ENCODE measurements at places on chromosomes 3 and 15. TPM values are rescaled to one million over a fixed set of nuclear protein-coding genes. Genes with fewer than 3 reads are reported as not detected.

DNA sequence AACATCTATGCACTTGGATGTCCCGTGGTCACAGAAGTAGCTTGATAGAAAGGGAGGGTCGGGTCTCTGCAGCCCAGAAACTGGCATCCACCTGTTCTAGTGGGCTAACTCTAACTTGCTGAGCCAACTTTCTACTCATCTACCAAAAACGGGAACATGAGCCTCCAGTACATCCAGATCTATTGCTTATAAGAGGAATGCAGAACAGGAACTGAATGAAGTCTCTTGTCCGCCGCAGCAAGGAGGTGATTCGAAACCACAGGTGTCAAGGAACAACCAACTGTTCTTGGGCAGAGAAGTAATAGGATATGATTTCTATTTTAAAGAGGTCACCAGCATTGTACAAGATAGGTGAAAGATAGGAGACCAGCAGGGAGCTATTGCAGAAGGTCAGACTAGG is 17.9 kb downstream of the TERC start:
- no peak for DNase-seq
- H3K4me1 ChIP-seq, result no peaks in the 10 kb centered on the region
- no peak overlapping the region for H3K4me3 ChIP-seq
- no peaks in the 10 kb centered on the region for H3K36me3 ChIP-seq
- no peak overlapping the region for H3K27ac ChIP-seq
- H3K27me3 ChIP-seq, result peaks cover 6% of the 10 kb centered on the region

DNA sequence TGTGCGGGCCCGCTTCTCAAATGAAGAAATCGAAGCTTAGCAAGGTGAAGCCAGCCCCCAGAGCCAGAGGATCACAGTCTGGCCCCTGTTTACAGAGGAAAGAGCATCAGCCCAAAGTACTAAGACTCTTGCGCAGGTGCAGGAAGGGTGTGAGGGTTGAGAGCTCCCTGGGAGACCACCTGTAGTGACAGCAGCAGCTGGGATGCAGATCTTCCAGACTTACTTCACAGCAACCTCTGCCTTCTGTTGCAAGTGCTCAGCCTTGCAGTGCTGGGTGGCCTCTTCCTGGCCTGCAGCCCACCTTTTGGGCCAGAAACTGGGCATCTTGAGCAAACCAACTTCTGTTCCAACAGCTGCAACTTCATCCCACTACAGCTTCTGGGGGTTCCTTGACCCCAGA is 19.7 kb downstream of the SPATA12 start:
- H3K27ac ChIP-seq, result no peak overlapping the region
- no peaks in the 10 kb centered on the region for H3K36me3 ChIP-seq
- no peaks in the 10 kb centered on the region for H3K27me3 ChIP-seq
- no peak for DNase-seq
- no peaks in the 10 kb centered on the region for H3K4me1 ChIP-seq

DNA sequence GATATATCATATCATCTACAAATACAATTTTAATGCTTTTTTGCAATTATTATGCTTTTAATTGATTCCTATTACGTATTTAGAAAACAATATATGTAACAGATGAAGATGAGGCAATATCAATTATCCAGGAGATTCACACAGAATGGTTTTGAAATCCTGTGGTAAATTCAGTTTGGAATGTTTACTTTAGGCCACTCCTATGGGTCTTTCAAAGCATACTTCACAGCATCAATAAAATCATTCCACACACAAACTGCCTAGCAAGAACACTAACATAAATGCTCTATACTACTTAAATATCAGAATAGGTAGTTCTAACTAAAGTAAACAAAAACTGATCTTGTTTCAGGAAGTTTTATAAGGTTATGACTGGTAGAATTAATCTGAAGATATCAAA is 90.5 kb downstream of the FAM227B start:
- no peaks in the 10 kb centered on the region for H3K4me1 ChIP-seq
- DNase-seq, result no peak
- no peaks in the 10 kb centered on the region for H3K27me3 ChIP-seq
- no peak overlapping the region for H3K27ac ChIP-seq
- H3K4me3 ChIP-seq, result no peak overlapping the region

- H3K4me1 ChIP-seq, result no peaks in the 10 kb centered on the region
- no peak overlapping the region for H3K27ac ChIP-seq
- no peak overlapping the region for H3K4me3 ChIP-seq
- no peaks in the 10 kb centered on the region for H3K27me3 ChIP-seq
Measured at GRCh38 chr3:60294181-60294580, 957.1 kb downstream of the FHIT start.

DNA sequence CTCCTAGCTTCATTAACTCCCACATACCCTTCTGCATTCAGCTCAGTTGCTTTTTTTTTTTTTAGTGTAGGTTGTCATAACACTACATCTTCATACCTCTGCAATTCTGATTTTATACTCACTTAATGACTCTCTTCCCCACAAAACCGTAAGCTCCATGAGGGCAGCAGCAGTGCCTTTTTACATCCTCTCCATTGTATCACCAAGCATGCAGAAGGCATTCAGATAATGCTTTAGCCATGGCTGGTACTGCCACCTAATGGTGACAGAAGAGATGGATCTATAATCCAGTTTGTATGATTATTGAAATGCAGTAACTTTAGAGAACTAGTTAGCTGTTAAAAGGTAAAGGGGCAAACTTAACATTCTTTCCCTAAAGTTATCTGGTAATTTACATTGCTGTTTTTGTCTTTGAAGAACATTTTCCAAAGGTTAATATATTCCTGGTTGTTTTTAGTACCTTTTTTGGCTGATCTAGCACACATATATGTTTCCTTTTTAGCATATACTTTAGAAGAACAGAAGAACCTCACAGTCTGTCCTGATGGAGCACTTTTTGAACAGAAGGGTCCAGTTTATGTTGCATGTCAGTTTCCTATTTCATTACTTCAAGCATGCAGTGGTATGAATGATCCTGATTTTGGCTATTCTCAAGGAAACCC is 36.8 kb downstream of the ATP1B3 start:
- H3K27me3 ChIP-seq, result no peaks in the 10 kb centered on the region
- peak; percentile 58 for DNase-seq
- peaks cover 10% of the 10 kb centered on the region for H3K4me1 ChIP-seq
- no peak overlapping the region for H3K27ac ChIP-seq

DNA sequence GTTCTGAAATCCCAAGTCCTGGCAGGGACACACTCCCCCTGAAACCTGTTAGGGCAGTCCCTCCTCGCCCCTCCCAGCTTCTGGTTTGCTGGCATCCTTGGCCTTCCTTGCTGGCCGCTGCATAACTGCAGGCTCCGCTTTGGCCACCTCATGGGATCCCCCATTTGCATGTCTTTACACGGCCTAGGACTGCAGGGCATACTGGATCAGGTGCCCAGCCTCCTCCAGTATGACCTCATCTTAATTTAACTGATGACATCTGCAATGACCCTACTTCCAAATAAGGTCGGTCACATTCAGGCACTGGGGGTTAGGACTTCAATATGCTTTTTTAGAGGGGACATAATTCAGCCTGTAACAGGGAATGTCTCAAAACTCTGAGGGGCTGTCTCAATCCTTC is 173.3 kb downstream of the RAB11A start:
- DNase-seq, result no peak
- no peak overlapping the region for H3K4me3 ChIP-seq
- H3K27me3 ChIP-seq, result peaks cover 5% of the 10 kb centered on the region
- H3K4me1 ChIP-seq, result peaks cover 15% of the 10 kb centered on the region

DNA sequence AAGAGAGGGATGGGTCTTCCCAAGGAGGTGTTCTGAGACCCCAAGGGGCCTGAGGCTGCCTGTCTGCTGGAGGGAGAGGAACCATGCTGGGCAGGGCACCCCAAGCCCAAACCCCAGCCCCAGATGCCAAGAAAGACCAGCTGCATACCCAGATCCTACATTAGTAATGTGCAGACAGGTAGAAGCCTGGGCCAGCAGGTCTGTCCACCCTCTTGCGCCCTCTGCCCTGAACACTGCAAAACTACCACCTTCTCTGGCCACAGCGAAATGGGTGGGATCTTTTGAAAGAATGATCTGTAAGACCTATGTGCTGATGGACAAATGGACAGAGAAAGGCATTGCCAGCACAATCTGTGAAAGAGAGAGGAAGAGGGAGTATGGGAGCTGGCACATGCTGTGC is 283.2 kb downstream of the EPHB1 start:
- no peak overlapping the region for H3K27ac ChIP-seq
- no peaks in the 10 kb centered on the region for H3K27me3 ChIP-seq
- no peaks in the 10 kb centered on the region for H3K4me1 ChIP-seq
- H3K36me3 ChIP-seq, result no peaks in the 10 kb centered on the region

GRCh38 chr3:112755845-112756613 is 90.6 kb downstream of the CD200R1L start:
- H3K27me3 ChIP-seq, result no peaks in the 10 kb centered on the region
- peaks cover 4% of the 10 kb centered on the region for H3K4me1 ChIP-seq
- no peak overlapping the region for H3K27ac ChIP-seq
- no peak overlapping the region for H3K4me3 ChIP-seq
- H3K36me3 ChIP-seq, result no peaks in the 10 kb centered on the region
- DNase-seq, result no peak

DNA sequence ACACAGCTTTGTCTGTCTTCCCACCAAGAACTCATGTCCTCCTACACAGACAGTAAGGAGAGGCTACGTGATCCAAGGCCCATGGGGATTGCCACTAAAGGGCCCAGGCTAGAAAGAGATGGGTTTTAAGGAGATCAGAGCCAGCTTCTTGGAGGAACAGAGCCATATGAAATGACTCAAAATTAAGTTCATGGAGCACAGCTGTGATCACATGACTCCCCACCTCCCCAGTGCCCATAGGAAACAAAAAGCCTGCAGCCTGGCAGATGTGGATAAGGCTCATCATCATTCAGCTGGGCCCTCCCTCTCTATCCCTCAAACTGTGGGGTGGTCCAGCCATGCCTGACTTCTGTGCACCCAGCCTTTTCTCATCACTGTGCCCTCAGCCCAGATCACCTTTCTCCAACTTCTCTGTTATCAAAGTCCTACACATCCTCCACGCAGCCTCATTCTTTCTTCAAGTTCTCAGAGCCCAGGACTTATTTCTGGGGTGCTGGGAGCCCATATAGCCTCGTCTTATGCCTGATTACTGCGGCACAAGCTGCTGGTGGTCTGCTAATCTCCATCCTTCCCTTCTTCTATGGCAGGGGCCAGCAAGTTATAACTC is 137.6 kb downstream of the SMAD6 start:
- peaks cover 7% of the 10 kb centered on the region for H3K4me1 ChIP-seq
- H3K36me3 ChIP-seq, result peaks cover under 1% of the 10 kb centered on the region
- H3K4me3 ChIP-seq, result no peak overlapping the region
- peak overlapping the region; percentile 97 for H3K27ac ChIP-seq
- no peak for DNase-seq

- no peak for DNase-seq
- no peak overlapping the region for H3K27ac ChIP-seq
Measured at GRCh38 chr3:158419820-158420653, 151.0 kb upstream of the MLF1 start.

DNA sequence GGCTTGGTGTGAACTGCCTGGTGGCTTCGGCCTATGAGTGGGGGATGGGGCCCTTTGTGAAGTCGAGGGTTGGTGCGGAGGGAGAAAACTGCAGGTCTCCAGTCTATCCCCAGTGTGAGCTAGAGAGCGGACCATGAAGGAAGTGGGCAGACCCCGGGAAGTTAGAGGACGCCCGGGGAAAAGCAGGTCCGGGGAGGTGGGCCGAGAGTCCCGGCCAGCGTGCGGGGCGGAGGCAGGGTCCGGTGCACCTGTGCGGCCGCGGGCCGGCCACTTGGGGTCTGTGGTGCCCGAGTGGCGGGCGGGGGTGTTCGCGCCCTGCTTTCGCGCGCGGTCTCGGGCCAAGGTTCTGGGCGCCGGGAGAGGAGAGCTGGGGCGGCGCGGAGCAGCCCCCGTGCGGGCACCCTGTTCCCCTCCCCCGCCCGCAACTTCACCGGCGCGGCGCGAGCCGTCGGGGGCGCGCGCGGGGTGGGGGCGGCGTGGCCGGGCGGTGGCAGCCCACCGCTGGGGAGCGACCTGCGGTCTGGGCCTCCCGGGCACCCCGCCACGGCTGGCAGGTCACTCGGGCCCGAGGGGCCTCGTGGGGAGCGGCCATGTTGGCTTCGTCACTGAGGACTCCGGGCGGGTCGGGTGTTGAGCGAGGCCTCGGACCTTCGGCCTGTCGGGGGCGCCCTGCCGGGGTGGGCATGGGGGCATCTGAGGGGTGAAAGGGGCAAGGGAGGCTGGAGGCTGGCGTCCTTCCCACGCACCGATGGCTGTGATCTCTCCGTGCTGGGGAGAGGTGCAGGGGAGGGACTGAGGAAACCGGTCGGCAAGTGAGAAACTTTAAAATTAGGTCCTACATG is 4.8 kb downstream of the UBE2E1 start:
- H3K4me1 ChIP-seq, result peaks cover 33% of the 10 kb centered on the region
- DNase-seq, result peak; percentile 87
- peak overlapping the region; percentile 79 for H3K27ac ChIP-seq

DNA sequence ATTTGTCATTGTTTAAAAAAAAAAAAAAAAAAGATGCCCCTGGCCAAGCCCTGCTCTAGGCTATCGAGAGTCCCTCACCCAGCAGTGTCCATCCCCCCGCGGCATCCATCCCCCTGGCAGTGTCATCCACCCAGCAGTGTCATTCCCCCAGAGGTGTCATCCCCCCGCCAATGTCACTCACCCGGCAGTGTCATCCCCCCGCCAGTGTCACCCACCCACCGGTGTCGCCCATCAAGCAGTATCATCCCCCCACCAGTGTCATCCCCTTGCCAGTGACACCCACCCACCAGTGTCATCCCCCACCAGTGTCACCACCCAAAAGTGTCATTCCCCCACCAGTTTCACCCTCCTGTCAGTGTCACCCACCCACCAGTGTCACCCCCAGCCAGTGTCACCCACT is 99.3 kb upstream of the PRR20G start:
- H3K4me1 ChIP-seq, result no peaks in the 10 kb centered on the region
- H3K4me3 ChIP-seq, result no peak overlapping the region
- H3K27me3 ChIP-seq, result no peaks in the 10 kb centered on the region
- no peak overlapping the region for H3K27ac ChIP-seq
- DNase-seq, result no peak
- no peaks in the 10 kb centered on the region for H3K36me3 ChIP-seq

DNA sequence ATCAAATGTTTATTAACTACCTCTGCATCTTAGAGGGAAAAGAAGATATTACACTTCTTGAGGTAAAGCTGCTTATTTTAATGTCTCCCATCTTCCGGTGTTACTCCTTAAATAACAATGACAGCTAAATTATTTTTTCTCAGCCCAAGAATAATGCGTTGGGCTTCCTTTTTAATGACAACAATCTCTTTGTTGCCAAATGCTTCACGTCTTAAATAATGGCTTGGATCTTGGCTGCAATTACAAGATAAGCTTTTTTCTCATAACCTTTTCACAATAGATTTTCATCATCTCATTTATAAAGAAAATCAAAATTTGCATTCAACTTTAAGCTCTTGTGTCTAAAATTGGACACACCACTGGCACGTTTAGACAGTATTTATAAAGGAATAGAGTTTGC is 89.2 kb upstream of the COL8A1 start:
- no peaks in the 10 kb centered on the region for H3K36me3 ChIP-seq
- no peaks in the 10 kb centered on the region for H3K27me3 ChIP-seq
- DNase-seq, result no peak
- H3K27ac ChIP-seq, result no peak overlapping the region
- no peak overlapping the region for H3K4me3 ChIP-seq
- H3K4me1 ChIP-seq, result no peaks in the 10 kb centered on the region

The SCN11A gene
- 0.02 TPM for polyA plus RNA-seq

The GRIP2 gene
- polyA plus RNA-seq, result 0.26 TPM

The VGLL3 gene
- polyA plus RNA-seq, result not detected

Data from SK-N-SH (cell line).